Mesothelial cell of epicardium (in vitro differentiated cells): ENCODE measurements at places on chromosomes 1 and 21. TPM values are rescaled to one million over a fixed set of nuclear protein-coding genes. Genes with fewer than 3 reads are reported as not detected.

DNA sequence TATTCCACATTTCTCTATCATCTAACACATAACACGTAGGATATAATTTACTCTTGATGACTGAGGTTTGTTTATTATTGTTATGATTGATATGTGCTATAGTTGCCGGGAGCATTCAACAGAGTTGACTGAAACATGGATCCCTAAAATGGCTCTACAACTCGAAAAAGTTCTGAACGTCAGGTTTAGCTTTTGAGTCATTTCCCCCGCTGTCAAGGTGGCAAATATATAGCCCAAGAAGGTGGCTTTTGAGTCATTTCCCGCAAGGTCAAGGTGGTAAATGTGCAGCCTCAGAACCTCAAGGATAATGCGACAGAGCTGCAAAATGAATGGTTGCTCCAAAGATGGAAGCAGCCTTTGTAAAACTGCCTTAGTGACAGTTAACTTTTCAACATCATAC, 104.0 kb downstream of the NIBAN1 start:
- H3K27me3 ChIP-seq, result no peaks in the 10 kb centered on the region
- no peaks in the 10 kb centered on the region for H3K36me3 ChIP-seq
- no peaks in the 10 kb centered on the region for H3K4me1 ChIP-seq
- no peak overlapping the region for H3K27ac ChIP-seq
- no peak for DNase-seq
- H3K4me3 ChIP-seq, result no peak overlapping the region

DNA sequence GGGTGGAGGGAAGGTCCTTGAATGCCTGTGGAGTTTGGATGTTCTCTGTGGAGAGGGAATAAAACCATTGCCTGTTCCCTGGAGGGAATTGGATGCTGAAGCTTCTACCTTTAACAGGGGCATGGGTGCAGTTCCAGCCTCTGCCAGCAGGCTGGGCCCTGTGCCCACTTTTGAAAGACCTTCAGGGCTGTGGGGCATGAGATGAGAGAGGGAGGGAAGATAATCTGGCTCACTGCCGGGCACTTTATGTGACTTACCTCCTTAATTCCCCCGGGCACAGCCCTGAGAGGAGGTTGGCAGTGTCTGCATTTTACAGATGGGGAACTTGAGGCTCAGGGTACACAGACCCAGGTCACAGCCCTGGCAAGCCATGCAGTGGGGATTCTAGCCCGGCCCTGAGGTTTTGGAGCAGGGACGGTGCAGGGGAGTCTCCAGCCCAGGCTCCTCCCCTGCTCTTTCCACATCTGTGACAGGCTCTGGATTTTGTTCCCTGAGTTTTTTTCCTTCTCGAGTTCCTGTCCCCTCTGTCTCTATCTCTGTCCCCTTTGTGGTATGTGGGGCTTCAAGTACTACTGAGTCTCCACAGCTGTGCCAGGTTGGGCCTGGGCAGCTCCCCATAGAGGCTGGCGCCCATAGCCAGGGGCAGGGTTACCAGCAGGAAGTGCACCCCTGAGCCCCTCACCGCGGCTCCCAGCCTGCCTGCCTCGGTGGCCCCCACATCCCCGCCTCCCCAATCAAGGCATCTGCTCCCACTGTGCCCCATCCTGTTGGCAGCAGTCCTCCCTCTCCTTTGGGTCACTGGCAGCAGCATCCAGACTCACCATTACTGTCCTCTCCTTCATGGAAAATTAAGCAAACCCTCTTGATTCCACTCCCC, 14.0 kb upstream of the THEMIS2 start:
- H3K27me3 ChIP-seq, result no peaks in the 10 kb centered on the region
- H3K4me1 ChIP-seq, result peaks cover 7% of the 10 kb centered on the region
- H3K36me3 ChIP-seq, result no peaks in the 10 kb centered on the region
- H3K4me3 ChIP-seq, result no peak overlapping the region

The TXNIP gene
- total RNA-seq, result 125 to 129 TPM (median 129 TPM) in 3 replicates

GRCh38 chr1:228037401-228038386, 30.9 kb downstream of the WNT3A start:
- H3K27ac ChIP-seq, result peak overlapping the region; percentile 47
- H3K36me3 ChIP-seq, result no peaks in the 10 kb centered on the region
- peak overlapping the region; percentile 54 for H3K4me3 ChIP-seq
- H3K27me3 ChIP-seq, result peaks cover 59% of the 10 kb centered on the region

The KCNE2 gene
- total RNA-seq, result 0.82 to 1.4 TPM (median 0.92 TPM) in 3 replicates

The LDLRAP1 gene
- 9.1 to 10.0 TPM (median 9.9 TPM) in 3 replicates for total RNA-seq

GRCh38 chr1:183783767-183784637, 20.9 kb upstream of the RGL1 start:
- no peak for DNase-seq
- peak overlapping the region; percentile 7 for H3K27ac ChIP-seq
- no peak overlapping the region for H3K4me3 ChIP-seq

DNA sequence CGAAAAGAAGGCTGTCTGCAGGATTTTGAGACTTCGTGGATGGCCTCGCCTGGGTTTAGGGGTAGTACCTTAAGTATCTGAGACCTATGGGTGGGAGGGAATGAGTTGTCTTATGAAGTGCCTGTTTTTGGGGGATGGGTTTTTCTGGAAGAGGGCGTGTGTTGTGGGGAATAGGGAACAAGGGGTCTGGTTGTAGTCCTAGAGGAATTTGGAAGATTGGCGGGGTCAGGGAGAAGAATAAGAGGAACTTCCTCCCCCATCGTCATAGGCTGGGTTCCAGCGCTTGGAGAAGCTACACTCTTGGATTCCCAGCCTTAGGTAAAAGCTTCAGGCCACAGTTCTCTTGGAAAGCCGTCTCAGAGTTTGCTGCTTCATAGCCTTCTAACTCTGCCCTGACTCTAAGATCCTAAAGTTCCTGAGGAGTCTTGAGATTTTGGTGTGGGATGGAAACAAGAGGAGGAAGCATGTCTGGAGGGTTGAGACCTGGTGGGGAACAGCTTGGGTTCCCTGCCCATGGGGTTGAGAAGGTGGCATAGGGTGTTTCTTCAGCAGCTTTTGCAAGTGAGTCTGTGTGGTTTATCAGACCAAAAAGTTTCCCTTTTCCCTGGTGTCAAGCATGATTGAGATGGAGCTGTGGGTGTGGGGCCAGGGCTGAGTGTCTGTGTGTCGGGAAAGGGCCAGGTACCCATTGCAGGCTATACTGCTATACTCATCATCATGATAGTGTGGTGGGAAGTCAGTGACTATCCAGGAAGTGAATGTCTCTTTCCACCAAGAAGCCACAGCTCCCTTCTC, 1.8 kb downstream of the VANGL2 start:
- H3K27me3 ChIP-seq, result no peaks in the 10 kb centered on the region
- peak overlapping the region; percentile 81 for H3K4me3 ChIP-seq
- H3K36me3 ChIP-seq, result no peaks in the 10 kb centered on the region
- H3K4me1 ChIP-seq, result peaks cover 52% of the 10 kb centered on the region
- DNase-seq, result no peak
- H3K27ac ChIP-seq, result peak overlapping the region; percentile 21

The LCE2B gene
- not detected in 3 replicates for total RNA-seq

DNA sequence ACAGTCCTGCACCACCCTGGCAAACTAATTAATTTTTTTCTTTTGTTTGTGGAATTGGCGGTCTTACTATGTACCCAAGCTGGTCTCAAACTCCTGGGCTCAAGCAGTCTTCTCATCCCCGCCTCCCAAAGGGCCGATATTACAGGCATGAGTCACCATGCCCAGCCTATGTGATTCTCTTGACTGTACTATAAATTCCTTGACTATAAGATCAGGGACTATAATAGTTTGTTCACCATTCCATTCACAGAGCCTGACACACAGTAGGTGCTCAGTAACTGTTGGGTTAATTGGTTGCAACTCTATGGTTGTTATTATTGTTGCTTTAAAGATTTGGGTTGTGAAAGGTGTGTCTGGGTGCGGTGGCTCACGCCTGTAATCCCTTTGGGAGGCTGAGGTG, 17.2 kb downstream of the DAP3 start:
- no peak for DNase-seq
- H3K4me3 ChIP-seq, result no peak overlapping the region
- no peaks in the 10 kb centered on the region for H3K4me1 ChIP-seq
- H3K27me3 ChIP-seq, result no peaks in the 10 kb centered on the region
- H3K27ac ChIP-seq, result no peak overlapping the region

DNA sequence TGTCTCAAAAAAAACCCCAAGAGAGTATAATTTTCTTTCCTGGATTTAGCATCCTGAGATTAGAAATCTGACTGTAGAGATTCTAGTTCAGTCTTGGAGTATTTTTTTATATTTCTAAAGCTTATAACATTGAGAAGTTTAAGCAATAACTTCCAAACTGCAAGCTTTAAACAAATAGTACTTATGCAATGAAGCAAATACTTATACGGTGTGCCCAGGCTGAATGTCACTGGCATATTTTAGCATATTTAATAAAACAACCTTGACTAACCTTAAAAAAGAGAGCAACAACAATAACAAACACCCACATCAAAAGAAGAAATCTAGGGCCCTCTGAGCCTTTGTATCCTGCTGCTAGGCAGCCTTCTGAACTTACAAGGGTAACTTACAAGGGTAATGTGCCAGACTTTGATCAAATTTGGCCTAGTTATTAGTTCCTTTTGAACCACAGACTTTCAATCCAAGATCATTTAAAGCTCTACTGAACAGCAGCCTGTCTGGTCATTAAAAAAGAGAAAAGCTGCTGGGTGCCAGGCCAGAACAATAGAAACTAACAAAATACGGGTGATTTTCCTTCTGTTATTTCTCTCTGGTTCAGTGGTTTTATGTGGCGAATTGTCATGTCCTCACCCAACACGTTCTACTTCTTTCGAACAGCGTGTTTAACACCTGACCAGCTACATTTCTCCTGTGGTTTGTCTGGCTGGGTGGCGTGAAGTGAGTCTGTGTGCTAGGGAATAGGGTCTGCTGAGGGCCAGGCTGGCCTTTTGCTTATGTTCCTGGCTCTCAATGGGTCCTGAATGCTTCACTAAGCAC, 16.2 kb downstream of the MTOR start:
- no peak overlapping the region for H3K4me3 ChIP-seq
- DNase-seq, result no peak
- peaks cover 34% of the 10 kb centered on the region for H3K36me3 ChIP-seq
- no peak overlapping the region for H3K27ac ChIP-seq
- no peaks in the 10 kb centered on the region for H3K27me3 ChIP-seq

The PLCH2 gene
- 1.7 to 2.1 TPM (median 1.8 TPM) in 3 replicates for total RNA-seq

DNA sequence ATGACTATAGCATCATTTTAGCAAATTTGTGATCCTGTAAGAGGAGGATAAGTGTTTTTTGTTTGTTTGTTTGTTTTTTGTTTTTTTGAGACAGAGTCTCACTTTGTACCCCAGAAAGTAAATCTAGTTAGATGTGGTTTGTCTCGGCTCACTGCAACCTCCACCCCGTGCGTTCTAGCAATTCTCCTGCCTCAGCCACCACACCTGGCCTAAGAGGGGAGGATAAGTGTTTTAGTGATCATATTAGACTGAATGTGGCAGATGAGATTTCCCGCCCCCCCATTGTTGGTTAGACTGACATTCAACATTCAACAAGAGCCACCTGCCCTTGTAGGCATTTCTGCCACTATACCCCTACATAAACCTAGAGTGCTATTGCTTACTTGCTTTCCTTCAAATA, 98.5 kb downstream of the OSBPL9 start:
- DNase-seq, result no peak
- no peak overlapping the region for H3K4me3 ChIP-seq
- H3K27me3 ChIP-seq, result no peaks in the 10 kb centered on the region
- no peak overlapping the region for H3K27ac ChIP-seq
- peaks cover 9% of the 10 kb centered on the region for H3K36me3 ChIP-seq
- no peaks in the 10 kb centered on the region for H3K4me1 ChIP-seq

The FAM89A gene
- total RNA-seq, result 11.8 to 14.6 TPM (median 14.2 TPM) in 3 replicates

DNA sequence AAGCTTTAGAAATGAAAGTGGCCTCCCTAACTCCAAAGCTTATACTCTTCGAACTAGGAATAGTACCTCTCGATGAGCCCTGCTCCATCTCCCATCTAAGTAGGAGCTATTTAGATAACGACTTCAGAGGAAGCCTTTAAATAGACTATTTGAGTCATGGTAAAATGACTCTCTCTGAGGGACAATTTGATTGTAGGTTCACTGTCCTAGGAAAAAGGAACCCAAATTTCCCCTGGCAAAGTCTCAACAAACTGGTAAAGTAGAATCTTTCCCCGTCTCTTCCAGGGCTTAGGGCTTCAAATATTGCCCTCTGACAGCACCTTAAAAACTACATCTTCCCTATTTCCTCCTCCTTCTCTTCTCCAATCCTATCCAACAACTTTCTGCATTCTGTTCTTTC, 2.0 kb upstream of the FCER1A start:
- H3K27me3 ChIP-seq, result no peaks in the 10 kb centered on the region
- DNase-seq, result no peak
- H3K36me3 ChIP-seq, result no peaks in the 10 kb centered on the region
- no peak overlapping the region for H3K27ac ChIP-seq
- H3K4me1 ChIP-seq, result no peaks in the 10 kb centered on the region

The GSTM5 gene
- 0.24 to 0.29 TPM (median 0.25 TPM) in 3 replicates for total RNA-seq

DNA sequence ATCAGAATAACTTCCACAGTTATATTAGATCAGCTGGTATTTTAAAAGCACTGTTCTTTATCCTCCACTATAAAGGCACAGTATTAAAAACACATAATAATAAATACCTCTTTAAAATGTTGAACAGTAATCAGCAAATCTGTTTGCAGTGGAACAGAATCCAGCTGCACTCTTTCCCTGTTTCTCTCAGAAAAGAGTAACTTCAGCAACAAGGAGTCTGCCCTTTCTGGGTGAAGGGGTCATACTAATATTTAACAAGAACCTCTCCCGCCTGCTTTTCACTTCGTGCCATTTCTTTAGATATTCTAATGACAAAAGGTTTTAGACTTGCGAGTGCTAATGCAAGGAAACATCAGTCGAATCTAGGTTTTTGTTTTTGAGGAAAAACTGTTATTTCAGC, 194.2 kb upstream of the FMN2 start:
- H3K4me3 ChIP-seq, result peak overlapping the region; percentile 30
- no peak for DNase-seq
- peaks cover 2% of the 10 kb centered on the region for H3K36me3 ChIP-seq
- H3K4me1 ChIP-seq, result peaks cover 12% of the 10 kb centered on the region

The NBPF11 gene
- total RNA-seq, result 27.3 to 28.2 TPM (median 27.5 TPM) in 3 replicates

- H3K27me3 ChIP-seq, result no peaks in the 10 kb centered on the region
- DNase-seq, result no peak
- H3K36me3 ChIP-seq, result no peaks in the 10 kb centered on the region
- H3K27ac ChIP-seq, result peak overlapping the region; percentile 2
- H3K4me1 ChIP-seq, result peaks cover 3% of the 10 kb centered on the region
- H3K4me3 ChIP-seq, result no peak overlapping the region
Observed at GRCh38 chr1:99662539-99663080, 16.7 kb downstream of the PALMD start.

DNA sequence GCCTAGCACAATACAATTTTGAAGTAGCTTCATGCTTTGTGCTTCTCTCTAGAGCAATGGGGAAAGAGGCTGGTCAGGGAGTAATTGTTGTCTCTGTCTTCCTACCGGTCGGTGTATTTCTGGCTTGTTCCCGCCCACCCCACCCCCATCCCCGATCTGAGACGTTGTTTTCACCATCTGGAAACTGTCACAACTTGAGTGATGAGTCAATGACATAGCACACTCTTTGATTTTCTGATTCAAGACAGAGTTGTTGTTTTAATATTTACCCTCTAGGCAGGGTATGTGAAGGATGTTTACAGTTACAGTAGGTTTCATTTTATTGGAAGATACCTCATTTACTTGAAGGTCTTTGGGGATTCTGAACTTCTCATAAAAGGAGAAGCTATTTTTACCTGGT, 7.0 kb downstream of the IL12RB2 start:
- H3K4me3 ChIP-seq, result no peak overlapping the region
- peaks cover 11% of the 10 kb centered on the region for H3K4me1 ChIP-seq
- no peak overlapping the region for H3K27ac ChIP-seq

GRCh38 chr21:36522219-36522808, 42.4 kb upstream of the CLDN14 start:
- no peaks in the 10 kb centered on the region for H3K4me1 ChIP-seq
- no peak overlapping the region for H3K27ac ChIP-seq
- DNase-seq, result no peak
- no peaks in the 10 kb centered on the region for H3K36me3 ChIP-seq
- no peak overlapping the region for H3K4me3 ChIP-seq
- H3K27me3 ChIP-seq, result peaks cover 43% of the 10 kb centered on the region

The C8B gene
- total RNA-seq, result not detected in 3 replicates
